ENCODE measurements at places on chromosomes 5 and 9. TPM values are rescaled to one million over a fixed set of nuclear protein-coding genes. Genes with fewer than 3 reads are reported as not detected.

DNA sequence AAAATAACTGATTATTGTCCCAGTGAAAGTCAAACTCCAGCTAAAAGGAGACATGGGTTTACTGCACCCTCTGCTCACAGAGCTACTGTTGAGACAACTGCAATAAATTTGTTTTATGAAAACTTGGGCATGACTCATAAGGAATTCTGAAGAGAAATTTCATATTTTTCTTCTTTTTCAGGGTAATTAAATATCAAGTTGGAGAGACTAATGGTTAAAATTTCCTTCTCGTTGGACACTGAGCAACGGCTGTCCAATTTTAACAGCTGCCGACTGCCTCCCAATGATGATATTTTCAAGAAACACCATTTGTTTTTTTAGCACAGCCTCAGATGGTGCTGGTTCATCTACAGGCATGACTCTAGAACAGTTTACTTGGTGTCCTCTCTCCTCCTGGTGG lies 259.2 kb upstream of the RGMB start:
- H3K4me3 ChIP-seq, result no peak overlapping the region
- no peaks in the 10 kb centered on the region for H3K27me3 ChIP-seq
- H3K36me3 ChIP-seq, result no peaks in the 10 kb centered on the region
- peaks cover 6% of the 10 kb centered on the region for H3K4me1 ChIP-seq

NUTM2F gene
- not detected for total RNA-seq

FCHO2 gene
- total RNA-seq, result 89.9 TPM

PCDHB5 gene
- total RNA-seq, result 1.8 TPM

KCNIP1 gene
- total RNA-seq, result 1.7 TPM

Measured in lower lobe of right lung (tissue), 2 donors.